ENCODE measurements at places on chromosomes 5 and 9.

- DNase-seq = peak; percentile 95
Measured at GRCh38 chr5:140107312-140108092, 6.4 kb upstream of the PURA start.

- DNase-seq = peak; percentile 62
Measured at GRCh38 chr5:141319202-141319601, 1.4 kb downstream of the TAF7 start.

GRCh38 chr5:98727686-98728085 lies 45.8 kb upstream of the RGMB start:
- no peak for DNase-seq

DNA sequence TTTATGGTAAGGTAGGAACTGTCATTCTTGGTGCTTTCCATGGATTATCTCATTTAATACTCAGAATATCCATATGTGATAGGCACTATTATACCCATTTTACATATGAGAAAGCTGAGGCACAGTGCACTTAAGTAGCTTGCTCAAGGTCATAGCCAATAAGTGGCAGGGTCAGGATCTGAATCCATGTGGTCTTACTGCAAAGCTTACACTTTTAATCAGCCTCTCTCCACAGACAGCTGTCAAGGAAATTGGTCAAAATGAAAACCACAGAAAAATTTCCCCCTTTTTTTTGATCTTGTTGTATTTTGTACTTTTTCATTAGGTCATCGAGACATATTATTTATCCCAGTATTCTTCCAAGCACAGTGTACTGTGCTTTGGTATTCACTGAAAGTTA lies 78.5 kb downstream of the ERCC6L2 start:
- DNase-seq = no peak

- DNase-seq = peak; percentile 47
Measured at GRCh38 chr5:84202136-84202535, 182.5 kb downstream of the EDIL3 start.

GRCh38 chr9:131470581-131470991 lies 32.1 kb upstream of the POMT1 start:
- no peak for DNase-seq
